Stimulated activated CD8-positive, alpha-beta memory T cell treated with anti-CD3 and anti-CD28 coated beads, Interleukin-7, amount 100 ng/mL, for 1 hour (primary cell): ENCODE measurements at places on chromosomes 6 and 20.

DNA sequence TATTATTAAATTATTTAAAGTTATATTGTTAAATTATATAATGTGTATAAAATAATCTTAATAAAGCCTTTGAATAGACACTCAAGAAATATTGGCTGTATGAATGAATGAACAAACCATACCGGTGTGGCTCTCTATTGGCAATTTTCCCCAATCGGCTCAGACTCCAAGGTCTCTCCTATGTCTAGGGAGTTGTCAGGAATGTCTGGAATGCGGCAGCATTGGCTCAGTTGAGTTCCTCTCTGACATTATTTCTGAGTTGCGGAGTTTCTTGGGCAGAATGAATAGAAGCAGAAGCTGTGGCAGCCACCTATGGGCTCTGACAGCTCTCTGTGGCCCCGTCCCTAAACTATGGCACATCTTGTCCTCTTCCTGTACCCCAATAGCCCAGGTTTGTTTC lies 111.0 kb downstream of the SOBP start:
- no peak for DNase-seq

DNA sequence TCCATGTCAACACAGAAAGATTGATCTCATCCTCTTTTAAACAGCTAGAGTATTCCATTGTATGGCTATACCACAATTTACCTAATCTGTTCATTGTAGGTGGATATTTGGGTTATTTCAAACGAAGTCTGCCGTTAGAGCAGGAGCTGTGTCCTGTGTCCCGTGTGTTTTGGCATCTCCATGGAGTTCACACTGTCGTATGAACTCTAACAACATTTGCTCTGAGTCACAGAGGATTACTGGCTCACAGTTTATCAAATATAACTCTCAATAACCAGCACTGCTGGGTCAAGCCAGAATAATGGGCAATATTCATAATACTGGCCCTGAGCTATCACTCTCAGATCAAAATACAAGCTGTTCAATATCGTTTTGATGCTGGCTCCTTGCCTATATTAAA lies 16.4 kb downstream of the TRAM2 start:
- no peak for DNase-seq

- DNase-seq: no peak
Observed at GRCh38 chr20:20360464-20360863, 7.4 kb upstream of the INSM1 start.

GRCh38 chr6:170345662-170346061 lies 39.1 kb downstream of the FAM120B start:
- DNase-seq: no peak

DNA sequence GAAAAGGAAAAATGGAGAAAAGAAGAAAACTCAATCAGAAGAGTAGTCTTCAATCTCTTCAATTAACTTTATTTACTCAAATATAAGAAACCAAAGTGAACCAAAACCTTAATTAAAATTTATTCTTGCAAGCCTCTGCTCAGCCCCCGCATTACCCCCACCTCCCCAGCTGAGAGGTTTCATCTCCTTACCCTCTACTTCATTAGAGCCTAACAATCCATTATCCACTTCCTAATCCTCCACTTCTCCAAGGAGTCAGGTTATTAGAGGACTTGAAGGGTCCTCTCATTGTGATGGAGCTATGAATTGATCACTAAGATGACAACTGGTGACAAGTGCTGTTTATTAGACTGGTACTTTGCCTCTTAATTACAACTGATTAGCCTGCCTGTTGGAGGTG lies 956.5 kb downstream of the TFAP2A start:
- DNase-seq: no peak

GRCh38 chr6:111793711-111794111 lies 79.5 kb downstream of the FYN start:
- no peak for DNase-seq
